ENCODE measurements at places on chromosomes 16 and 17.

GRCh38 chr16:85859818-85860125 lies 39.2 kb upstream of the IRF8 start:
- no peak for DNase-seq

DNA sequence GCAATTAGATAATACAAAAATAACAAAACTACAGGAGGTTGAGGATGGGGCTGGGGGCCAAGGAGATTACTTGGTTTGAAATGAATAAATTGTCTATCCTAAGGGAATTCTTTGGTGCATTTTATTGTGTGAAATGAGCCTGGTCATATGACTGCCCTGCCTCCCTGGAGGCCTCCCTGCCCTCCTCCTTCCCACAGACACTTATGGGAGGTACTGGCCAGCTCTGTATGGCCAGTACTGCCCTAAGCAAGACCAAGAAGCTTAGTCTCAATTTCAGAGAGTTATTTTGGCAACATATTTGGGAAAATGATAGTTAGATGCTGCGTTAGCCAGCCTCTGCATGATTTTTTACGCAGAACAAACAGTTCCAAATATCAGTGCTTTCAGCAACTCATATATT lies 511.9 kb downstream of the WWOX start:
- DNase-seq, result no peak

GRCh38 chr17:17347234-17347955 lies 44.2 kb downstream of the NT5M start:
- DNase-seq, result no peak

- DNase-seq, result no peak
Observed at GRCh38 chr17:34254651-34255380, at the start of gene CCL2. Gene CCL2 (plus strand): TSS chr17:34255285. CDS start chr17:34255350, 65 bp downstream.

DNA sequence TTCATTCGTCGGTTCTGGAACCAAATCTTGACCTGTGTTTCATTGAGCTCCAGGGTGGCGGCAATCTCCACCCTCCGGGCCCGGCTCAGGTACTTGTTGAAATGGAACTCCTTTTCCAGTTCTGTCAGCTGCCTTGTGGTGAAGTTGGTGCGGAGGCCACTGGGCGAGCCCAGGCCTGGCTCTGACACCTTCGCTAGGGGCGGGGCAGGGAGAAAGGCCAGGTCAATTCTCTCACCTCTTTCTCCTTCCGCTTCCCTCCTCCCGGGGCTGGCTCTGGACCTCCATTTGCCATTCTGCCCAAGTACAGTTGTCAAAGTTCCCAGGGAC lies 1.2 kb downstream of the HOXB1 start:
- no peak for DNase-seq

GRCh38 chr16:79336437-79337229 lies 263.9 kb downstream of the MAF start:
- no peak for DNase-seq

GRCh38 chr16:28218109-28218508 lies 6.3 kb upstream of the XPO6 start:
- no peak for DNase-seq

DNA sequence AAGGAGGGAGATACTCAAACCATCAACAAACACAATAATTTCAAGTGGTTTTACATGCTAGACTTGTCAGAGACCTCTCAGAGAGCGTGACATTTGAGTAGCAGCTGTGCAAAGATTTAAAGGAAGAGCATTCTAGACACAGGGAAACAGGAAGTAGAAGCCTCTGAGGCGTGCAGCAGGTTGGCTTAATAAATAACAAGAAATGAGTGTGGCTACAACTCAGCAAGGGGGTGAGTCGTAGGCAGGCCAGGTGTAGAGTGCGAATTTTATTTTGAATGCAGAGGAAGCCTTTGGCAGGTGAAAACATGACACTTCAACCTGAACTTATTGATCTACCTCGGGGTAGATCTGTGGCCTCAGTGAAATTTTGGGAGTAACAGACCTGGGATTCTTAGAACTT lies 73.2 kb upstream of the MRTFB start:
- no peak for DNase-seq

- no peak for DNase-seq
Observed at GRCh38 chr17:82092628-82092994, 5.4 kb downstream of the FASN start.

GRCh38 chr17:14143688-14144087 lies 74.4 kb downstream of the COX10 start:
- no peak for DNase-seq

All from smooth muscle cell of the brain vasculature (primary cell).